Mammary epithelial cell (primary cell): ENCODE measurements at places on chromosomes 5 and 9. TPM values are rescaled to one million over a fixed set of nuclear protein-coding genes. Genes with fewer than 3 reads are reported as not detected.

Gene REXO4
- 33.1 and 34.4 TPM in 2 replicates for total RNA-seq

Gene TMEM232
- 2.0 TPM for total RNA-seq

Gene ENG
- 4.0 TPM for total RNA-seq

Gene C6
- not detected for total RNA-seq

Gene VLDLR
- 28.1 and 32.3 TPM in 2 replicates for total RNA-seq

Gene SLC36A3
- not detected in 2 replicates for total RNA-seq

Gene FOXD4L4
- total RNA-seq: 0.67 TPM

Gene GABRA6
- not detected for total RNA-seq

Gene FCN2
- not detected for total RNA-seq

Gene INSL4
- not detected in 2 replicates for total RNA-seq

Gene DMRT2
- not detected in 2 replicates for total RNA-seq

Gene SEMA6A
- 7.7 TPM for total RNA-seq

Gene CDH18
- not detected for total RNA-seq

Gene FOXD4L5
- 0.51 and 0.52 TPM in 2 replicates for total RNA-seq

Gene PSD2
- 0.07 and 0.08 TPM in 2 replicates for total RNA-seq

Gene GMCL2
- not detected in 2 replicates for total RNA-seq

Gene ACTBL2
- 0.50 TPM for total RNA-seq

Gene SLC36A1
- total RNA-seq: 8.1 and 11.0 TPM in 2 replicates

Gene FIBCD1
- 0.67 TPM for total RNA-seq

Gene SURF2
- 22.5 TPM for total RNA-seq

Gene SPEF2
- total RNA-seq: 1.6 and 2.5 TPM in 2 replicates

Gene PCDH12
- total RNA-seq: 0.69 and 1.2 TPM in 2 replicates

Gene APBB3
- 18.4 and 19.5 TPM in 2 replicates for total RNA-seq

Gene ORM2
- total RNA-seq: not detected

Gene FYB1
- total RNA-seq: 3.4 and 6.6 TPM in 2 replicates

Gene KIF27
- total RNA-seq: 5.1 and 5.6 TPM in 2 replicates
